Aortic smooth muscle cell (primary cell): ENCODE measurements at places on chromosomes 3 and 15. TPM values are rescaled to one million over a fixed set of nuclear protein-coding genes. Genes with fewer than 3 reads are reported as not detected.

Gene NLGN1
- total RNA-seq = 2.6 and 2.8 TPM in 2 replicates

Gene NMD3
- 74.1 and 93.8 TPM in 2 replicates for total RNA-seq

Gene SERPINI1
- 6.3 and 11.8 TPM in 2 replicates for total RNA-seq

Gene KCTD6
- 7.8 and 7.9 TPM in 2 replicates for total RNA-seq

Gene ZMYND10
- 1.9 and 2.8 TPM in 2 replicates for total RNA-seq

Gene ATP10A
- total RNA-seq = 2.8 and 4.9 TPM in 2 replicates

Gene DUOXA2
- total RNA-seq = not detected in 2 replicates

Gene C2CD4A
- total RNA-seq = 0.06 and 0.26 TPM in 2 replicates

Gene GCSAM
- total RNA-seq = not detected in 2 replicates

Gene CKMT1A
- total RNA-seq = not detected in 2 replicates

Gene MUC4
- total RNA-seq = not detected in 2 replicates

Gene PRRT3
- 2.5 and 2.6 TPM in 2 replicates for total RNA-seq

Gene CASR
- not detected in 2 replicates for total RNA-seq

Gene DAZL
- not detected in 2 replicates for total RNA-seq

Gene GOLGA6L6
- total RNA-seq = not detected in 2 replicates

Gene LIPC
- total RNA-seq = 1.1 and 1.5 TPM in 2 replicates

Gene PAK6
- 0.13 TPM in 1 of 2 replicates, not detected in the other for total RNA-seq

Gene SYNM
- 34.5 and 57.9 TPM in 2 replicates for total RNA-seq

Gene GABRR3
- total RNA-seq = not detected in 2 replicates

Gene TRAT1
- not detected in 2 replicates for total RNA-seq

Gene SEMA6D
- total RNA-seq = 7.1 and 8.1 TPM in 2 replicates

Gene EFHB
- total RNA-seq = 0.13 and 0.68 TPM in 2 replicates

Gene TMCO5A
- total RNA-seq = not detected in 2 replicates

Gene SAMMSON
- not detected in 2 replicates for total RNA-seq

Gene DLL4
- 0.56 and 1.5 TPM in 2 replicates for total RNA-seq

Gene BNIP2
- 99.2 and 111 TPM in 2 replicates for total RNA-seq

Gene THRB
- 2.8 and 4.5 TPM in 2 replicates for total RNA-seq

Gene SLC12A1
- not detected in 2 replicates for total RNA-seq

Gene SOX14
- not detected in 2 replicates for total RNA-seq

Gene CYP1A1
- total RNA-seq = 0.53 and 1.7 TPM in 2 replicates

Gene NR2F2
- 8.5 and 12.7 TPM in 2 replicates for total RNA-seq

Gene C3orf20
- total RNA-seq = 0.13 TPM in 1 of 2 replicates, not detected in the other

Gene PATL2
- 0.62 and 0.92 TPM in 2 replicates for total RNA-seq
